IMR-90 (cell line): ENCODE measurements at places on chromosomes 16 and 17. TPM values are rescaled to one million over a fixed set of nuclear protein-coding genes. Genes with fewer than 3 reads are reported as not detected.
A peak's percentile ranks its signal among the peaks of the same experiment; 100 is the strongest.

DNA sequence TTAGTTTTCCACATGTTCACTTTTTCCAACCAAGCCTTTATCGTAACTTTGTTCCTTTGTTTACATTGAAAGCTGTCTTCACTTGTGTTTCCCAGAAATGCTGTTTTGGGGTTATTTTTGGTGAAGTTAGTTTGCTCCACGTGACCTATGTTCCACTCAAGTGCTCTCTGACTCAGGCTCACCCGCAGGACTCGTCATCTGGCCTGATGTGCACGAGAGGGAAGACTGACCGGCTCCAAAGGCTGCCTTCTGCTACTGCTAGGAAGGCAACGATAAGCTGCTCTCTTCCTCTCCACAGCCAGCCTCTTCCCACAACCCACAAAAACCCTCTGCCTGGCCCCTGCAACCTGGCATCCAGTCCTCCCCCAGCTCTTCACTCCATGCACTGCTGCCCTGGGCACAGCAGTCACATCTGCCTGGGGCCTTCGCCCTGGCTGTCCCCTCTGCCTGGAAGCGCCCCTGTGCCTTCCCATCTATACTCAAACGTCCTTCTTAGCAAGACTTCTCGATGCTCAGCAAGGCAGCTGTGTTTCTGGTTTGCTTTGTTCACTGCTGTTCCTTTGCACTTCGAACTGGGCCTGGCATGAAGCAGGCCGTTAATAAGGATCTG is 28.0 kb downstream of the ZCCHC14 start:
- DNase-seq: peak; percentile 96
- no peak overlapping the region for H3K4me3 ChIP-seq
- H3K36me3 ChIP-seq: peaks cover 1% of the 10 kb centered on the region; the same call in 1 of the 2 replicates
- H3K27me3 ChIP-seq: no peaks in the 10 kb centered on the region
- peak overlapping the region; percentile 90 for H3K27ac ChIP-seq
- peaks cover 23% of the 10 kb centered on the region for H3K4me1 ChIP-seq

The HCFC1R1 gene
- 7.2 and 9.7 TPM in 2 replicates for total RNA-seq

DNA sequence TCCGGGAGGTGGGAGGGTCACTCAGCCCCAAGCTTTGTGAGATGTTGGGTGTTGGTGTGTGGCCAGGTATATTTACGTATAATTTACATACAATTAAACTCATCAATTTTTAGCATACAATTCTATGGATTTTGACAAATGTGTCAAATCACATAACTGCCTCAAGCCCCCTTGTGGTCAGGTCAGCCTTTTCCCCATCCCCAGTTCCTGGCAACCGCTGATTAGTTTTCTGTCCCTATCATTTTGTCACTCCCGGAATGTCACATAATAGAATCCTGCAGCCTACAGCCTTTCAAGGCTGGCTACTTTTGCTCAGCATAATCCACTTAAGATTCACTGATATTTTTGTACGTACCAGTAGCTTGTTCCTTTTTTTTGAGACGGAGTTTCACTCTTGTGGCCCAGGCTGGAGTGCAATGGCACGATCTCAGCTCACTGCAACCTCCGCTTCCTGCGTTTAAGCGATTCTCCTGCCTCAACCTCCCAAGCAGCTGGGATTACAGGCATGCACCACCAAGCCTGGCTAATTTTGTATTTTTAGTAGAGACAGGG is 19.3 kb upstream of the RAI1 start:
- no peaks in the 10 kb centered on the region; the same call in 1 of the 2 replicates for H3K27me3 ChIP-seq
- H3K4me3 ChIP-seq: no peak overlapping the region
- peaks cover 8% of the 10 kb centered on the region for H3K4me1 ChIP-seq
- DNase-seq: no peak
- no peaks in the 10 kb centered on the region for H3K36me3 ChIP-seq

The VMO1 gene
- not detected in 2 replicates for total RNA-seq
